ENCODE measurements at places on chromosomes 2 and 18.

DNA sequence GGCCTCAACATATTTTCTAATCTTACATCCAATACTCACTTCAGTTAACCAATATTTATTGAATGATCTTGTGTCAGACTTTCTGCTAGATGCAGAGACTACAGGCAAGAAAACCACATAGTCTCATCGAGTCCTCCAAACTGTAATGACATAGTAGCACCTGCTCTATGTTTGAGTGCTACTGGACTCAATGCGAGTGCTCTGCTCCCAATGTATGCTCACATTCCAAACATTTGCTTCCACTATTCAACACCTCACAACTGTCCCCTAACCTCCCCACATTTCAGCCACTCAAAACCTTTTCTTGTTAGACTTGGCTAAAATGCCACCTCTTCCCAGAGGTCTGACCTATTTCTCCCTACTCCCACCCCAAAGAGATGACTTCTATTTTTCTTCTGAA lies 65.2 kb downstream of the SLC66A3 start:
- DNase-seq: no peak

- no peak for DNase-seq
Measured at GRCh38 chr2:237164474-237165042, 78.9 kb downstream of the COPS8 start.

DNA sequence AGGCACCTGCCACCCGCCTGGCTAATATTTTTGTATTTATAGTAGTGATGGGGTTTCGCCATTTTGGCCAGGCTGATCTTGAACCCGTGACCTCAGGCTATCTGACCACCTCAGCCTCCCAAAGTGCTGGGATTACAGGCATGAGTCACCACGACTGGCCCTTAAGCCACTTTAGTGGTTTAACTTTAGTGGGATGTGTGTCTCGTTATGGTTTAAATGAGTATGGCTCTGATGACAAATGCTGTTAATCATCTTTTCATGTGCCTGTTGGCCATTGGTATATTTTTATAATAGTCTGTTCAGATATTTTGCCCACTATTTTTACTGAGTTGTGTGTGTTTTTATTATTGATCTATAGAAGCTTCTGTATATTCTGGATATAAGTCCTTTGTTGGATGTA lies 205.9 kb downstream of the MYO1B start:
- DNase-seq: no peak

- no peak for DNase-seq
Measured at GRCh38 chr2:54285451-54285850, 29.4 kb upstream of the TSPYL6 start.

GRCh38 chr2:207768168-207768865 lies 1.4 kb downstream of the FZD5 start:
- DNase-seq: no peak

DNA sequence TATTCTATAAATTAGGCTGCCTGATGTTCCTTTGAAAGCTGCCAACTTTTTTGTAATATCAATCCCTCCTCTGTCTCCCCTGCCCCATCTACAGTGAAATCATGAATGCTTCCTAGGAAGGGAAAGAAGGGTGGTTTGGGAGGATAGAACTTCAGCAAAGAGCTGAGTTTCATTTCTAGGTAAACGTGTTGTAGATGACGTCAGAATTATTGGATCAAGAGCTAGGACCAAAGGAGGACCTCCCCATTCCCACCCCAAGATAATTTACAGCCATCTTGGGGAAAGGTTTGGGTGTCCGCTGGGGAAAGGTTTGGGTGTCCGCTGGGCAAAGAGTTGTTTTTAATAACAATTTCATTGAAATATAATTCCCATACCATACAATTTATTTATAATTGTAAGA lies 11.2 kb upstream of the ANKRD53 start:
- DNase-seq: no peak

DNA sequence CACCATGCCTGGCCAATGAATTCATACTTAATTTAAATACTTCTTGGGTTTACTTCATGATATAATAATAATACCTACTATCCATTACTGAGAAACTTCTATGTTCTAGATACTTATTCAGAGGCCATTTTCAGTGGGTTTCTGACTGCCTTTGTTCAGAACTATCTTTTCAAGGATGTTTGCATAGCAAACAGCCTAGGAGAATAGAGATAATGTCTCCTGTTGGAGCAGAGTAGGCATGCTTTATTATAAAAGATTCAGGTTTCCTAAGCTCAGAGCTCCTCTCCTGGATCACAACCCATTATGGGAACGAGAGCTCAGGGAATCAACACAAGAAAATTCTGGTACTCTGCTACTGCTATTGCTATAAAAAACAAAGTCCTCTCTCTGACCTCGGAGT lies 11.1 kb downstream of the FASTKD1 start:
- DNase-seq: no peak

- no peak for DNase-seq
Measured at GRCh38 chr2:236548179-236548921, 21.3 kb upstream of the ACKR3 start.

DNA sequence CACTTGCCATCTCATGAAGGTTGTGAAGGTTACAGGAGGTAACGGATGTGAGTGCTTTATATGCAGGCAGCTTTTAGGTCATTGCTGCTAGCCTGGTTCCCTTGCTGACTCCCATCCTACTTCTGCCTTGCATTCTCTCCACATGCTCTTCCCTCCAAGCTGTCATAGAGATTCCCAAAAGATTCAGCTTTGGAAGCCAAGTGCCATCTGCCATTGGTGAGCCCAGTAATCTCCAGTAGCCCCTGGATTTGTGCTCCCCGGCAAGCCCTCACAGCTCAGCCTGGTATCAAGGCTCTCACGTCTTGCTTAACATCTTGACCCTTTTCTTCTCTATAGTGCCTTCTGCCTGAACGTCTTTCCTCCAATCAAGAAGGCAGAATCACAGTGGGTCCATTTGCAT lies 61.6 kb downstream of the MYT1L start:
- DNase-seq: no peak

GRCh38 chr2:149527998-149528755 lies 59.4 kb downstream of the MMADHC start:
- DNase-seq: no peak

DNA sequence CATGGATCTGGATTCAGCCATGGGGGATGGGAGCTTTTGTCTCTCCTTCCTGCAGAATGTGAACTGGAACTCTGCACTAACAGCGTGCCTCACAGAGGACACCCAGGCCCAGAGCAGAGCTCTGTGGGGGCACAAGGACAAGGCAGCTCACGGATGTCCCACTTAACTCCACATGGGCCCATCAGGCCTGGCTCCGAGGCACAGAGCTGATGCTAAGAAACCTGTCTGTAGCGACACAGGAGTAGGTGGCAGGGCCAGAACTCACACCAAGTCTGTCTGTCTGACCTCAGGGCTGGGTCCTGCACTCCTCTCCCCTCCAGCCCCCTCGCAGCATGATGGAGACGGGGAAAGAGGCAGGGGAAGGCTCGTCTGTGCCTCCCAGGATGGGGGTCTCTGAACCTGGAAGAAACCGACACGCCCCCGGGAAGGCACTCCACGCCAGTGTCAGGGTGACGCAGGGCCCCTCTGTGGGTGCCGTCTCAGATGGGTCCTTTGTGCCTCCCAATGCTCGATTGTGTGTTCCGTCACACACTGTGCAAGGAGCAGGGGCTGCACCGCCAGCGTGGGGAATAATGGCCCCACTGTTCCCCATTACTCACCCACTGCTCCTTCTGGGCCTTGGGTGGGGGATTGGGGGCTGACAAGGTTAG lies 36.6 kb downstream of the FAM178B start:
- no peak for DNase-seq

DNA sequence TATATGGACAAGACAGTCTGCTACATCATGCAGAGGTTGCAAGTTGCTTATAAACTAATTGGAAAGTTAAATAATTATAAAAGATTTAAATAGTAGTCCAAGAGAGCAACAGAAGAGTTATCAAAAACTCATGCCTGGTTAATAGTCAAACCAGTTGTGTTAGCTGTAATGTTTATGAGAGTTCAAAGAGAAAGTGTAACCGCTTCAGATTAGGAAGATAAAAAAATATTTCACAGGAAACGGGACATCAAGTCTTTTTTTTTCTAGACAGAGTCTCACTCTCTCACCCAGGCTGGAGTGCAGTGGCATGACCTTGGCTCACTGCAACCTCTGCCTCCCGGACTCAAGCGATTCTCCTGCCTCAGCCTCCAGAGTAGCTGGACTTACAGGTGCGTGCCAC lies 34.6 kb upstream of the RNF125 start:
- no peak for DNase-seq

DNA sequence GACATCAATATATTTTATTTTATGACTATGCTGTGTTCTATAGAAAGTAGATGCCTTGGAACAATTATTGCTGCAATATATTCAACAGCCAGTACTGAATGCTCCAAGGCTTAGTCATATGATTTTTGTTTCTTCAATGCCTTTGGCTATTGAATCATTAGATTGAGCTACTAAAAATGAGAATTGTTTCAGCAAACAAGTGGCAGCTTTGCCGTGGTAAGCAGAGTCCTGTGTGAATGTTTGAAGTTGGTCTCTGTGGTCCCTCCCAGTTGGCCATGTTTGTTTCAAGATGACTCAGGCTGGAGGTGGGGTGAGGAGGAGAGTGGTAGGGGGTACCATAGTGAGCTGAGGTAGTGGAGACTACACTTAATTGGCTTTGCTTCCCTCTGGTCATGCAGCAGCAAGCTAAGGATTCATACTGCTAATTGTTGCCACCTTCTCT lies 198.6 kb upstream of the EPAS1 start:
- DNase-seq: no peak

DNA sequence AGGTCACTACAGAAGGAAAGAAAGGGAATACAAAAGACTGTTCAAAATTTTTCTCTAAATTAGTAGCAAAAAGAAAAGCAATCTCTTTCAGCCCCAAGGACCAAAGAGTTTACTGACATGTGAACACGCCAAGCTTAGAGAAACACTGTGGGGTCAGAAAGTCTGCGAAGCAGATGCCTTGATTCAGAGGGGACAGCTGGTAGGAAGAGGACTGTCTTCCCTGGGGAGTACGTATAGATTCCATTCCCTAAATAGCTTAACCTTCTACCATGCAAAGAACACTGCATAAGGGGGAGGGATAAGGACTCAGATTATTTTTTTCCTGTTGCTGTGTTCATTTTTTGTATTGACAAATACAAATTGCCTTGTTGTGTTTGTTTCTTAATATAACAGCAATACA lies 96.1 kb downstream of the IRS1 start:
- no peak for DNase-seq

DNA sequence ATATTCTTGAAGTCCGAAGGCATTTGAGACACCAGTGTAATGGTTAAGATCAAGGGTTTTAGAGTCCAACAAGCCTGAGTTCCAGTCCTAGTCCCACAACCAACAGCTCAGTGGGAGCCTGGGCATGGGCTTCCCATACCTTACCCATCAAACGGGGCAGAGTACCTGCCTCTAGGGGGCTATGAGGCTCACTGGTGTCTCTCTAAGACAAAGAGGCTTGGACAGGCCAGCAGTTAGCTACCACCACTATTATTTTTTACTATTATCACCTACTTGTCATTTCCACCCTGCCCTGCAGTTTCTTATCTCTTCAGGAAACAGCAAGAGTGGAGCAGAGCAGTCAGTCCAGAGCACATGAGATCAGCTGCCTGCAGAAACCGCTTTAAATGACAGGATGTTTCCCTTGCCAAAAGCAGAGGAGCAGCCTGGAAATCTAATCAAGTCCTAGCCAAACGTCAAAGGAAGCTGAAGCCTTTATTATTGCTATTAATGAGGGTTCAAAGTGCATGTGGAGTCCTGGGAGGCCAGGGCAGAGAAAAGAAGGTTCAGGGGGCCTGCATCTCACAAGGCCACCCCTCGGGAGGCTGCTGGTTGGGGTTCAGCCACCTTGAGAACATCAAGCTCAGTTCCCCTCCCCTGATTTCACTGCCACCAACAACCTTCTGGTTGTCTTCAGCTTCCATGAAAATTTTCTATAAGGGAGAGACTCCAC lies 66.6 kb downstream of the STPG4 start:
- DNase-seq: no peak

DNA sequence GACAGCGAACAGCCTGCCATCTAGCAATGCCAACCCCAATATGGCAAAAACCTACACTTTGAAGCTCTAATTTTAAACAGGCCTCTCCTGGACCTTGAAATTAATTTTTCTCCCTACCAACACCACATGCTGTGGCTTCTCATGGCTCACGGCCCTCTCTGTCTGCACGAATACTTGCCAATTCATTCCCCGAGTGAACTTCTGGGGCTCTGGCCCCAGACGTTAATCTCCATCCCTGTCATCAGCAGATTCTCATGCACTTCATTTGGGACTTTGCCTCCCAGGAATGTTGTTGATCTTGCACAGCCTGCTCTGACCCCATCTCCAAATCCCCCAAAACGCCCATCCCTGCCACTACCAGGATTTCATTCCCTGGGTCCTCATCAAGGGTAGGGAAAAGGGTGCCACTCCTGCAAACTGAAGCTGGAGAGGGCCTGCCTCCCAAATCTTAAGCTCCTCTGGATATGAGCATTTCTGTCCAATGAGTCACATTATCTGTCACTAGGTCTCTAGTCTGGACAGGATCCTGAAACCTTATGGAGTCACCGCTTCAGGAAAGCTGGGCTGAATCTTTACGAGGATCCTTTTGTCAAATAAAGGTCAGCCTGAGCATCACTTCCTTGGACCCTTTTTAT lies 10.4 kb downstream of the FIGLA start:
- no peak for DNase-seq

DNA sequence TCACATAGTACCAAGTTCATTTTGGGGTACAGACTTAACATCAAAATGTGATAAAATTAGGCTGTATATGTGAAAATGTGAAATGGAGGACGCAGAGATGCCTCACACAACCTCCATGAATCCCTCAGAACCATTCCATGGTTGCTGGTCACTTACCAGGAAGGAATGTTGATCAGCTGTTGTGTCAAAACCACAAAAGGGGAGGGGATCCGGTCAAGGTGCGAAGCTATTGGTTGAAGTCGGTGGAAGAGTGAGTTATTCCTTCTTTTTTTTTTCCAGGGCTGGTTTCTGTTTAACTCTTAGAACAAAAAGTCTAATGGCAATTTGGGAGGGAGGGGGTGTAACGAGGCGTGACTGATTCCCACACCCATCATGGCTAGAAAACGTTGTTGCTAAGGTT lies 32.3 kb upstream of the REG3A start:
- DNase-seq: no peak

DNA sequence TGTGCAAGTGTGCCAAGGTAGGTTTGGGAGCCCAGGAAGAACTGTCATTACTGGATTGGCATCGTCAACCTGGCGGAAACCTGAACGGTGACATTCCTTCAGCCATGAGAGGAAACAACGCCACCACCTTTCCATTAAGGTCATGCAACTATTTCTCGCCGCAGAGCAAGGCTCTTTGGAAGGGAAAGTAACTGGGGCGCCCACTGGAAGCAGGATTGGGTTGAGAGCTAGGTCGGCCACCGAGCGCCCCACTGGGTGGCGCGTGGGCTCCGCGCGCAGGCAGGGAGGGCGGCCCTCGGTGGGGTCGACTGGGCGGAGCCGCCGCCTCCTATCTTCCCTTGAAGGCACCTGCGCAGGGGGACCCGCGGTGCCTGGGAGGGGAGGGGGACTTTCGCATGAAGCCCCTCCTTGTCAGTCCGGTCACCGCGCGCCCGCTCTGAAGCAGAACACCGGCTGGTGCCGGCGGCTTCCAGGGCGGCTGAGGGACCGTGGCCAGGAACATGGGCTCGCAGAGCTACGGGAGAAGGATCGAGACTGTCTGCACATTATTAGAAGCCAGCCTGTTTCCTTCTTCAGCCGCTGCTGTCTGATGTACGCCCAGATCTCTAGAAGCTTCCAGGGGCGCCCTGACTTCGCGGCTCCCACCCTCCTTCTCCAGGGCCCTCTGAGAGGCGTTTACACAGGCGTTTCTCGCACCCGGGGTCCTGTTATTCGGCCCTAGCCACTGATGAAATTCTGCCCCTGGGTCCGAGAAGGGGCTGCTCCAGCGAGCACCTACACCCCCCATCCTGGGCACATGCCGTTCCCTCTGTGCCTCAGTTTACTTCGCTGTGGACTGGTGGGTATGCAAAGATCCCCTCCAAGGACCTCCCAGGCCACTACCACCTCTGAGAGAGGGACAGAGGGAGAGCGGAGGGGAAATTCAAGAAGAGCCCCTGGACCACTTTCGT lies 27.3 kb upstream of the MAL start:
- DNase-seq: no peak

Data from activated gamma-delta T cell treated with anti-CD3 and anti-CD28 coated beads, Interleukin-2, amount 50 U/mL, for 16 hours (primary cell).